ENCODE measurements at places on chromosomes 3 and 15.

- no peak for DNase-seq
Measured at GRCh38 chr15:31081588-31082250, 19.8 kb downstream of the TRPM1 start.

GRCh38 chr3:37200141-37200540 is 25.8 kb upstream of the LRRFIP2 start:
- DNase-seq: no peak

DNA sequence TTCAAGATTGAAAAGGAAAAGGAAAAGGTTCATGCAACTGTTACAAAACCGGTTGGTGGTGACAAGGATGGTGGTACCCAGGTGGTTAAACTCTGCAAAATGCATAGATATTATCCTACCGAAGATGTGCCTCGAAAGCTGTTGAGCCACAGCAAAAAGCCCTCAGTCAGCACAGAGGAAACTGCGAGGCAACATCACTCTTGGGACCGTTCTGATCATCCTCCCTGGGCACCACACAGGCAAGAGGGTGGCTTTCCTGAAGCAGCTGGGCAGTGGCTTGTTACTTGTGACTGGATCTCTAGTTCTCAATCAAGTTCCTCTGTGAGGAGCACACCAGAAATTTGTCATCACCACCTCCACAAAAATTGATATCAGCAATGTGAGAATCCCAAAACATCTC is 86.9 kb downstream of the PLCH1 start:
- no peak for DNase-seq

DNA sequence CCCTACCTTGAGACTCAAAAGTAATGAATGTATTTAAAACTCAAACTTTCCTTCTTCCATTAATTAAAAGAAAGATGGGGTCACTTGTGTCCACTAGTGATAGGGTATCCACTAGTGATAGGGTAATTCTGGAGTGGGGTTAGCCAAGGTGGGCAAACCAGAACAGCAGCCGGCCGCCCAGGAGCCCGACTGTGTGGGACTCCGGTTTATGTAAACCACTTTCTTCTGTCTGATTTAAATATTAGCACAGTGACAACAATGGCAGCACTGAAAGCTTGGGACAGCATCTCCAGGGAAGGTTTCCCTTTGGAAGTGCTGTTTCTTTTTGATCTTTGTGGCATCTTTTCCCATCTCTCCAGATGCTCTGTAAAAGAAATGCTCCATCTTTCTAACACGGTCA is 722 bp downstream of the MYZAP start:
- DNase-seq: no peak

GRCh38 chr3:44939581-44940036 is 36.4 kb downstream of the ZDHHC3 start:
- peak; percentile 49 for DNase-seq
